ENCODE measurements at places on chromosomes 5 and 9. TPM values are rescaled to one million over a fixed set of nuclear protein-coding genes. Genes with fewer than 3 reads are reported as not detected.

DNA sequence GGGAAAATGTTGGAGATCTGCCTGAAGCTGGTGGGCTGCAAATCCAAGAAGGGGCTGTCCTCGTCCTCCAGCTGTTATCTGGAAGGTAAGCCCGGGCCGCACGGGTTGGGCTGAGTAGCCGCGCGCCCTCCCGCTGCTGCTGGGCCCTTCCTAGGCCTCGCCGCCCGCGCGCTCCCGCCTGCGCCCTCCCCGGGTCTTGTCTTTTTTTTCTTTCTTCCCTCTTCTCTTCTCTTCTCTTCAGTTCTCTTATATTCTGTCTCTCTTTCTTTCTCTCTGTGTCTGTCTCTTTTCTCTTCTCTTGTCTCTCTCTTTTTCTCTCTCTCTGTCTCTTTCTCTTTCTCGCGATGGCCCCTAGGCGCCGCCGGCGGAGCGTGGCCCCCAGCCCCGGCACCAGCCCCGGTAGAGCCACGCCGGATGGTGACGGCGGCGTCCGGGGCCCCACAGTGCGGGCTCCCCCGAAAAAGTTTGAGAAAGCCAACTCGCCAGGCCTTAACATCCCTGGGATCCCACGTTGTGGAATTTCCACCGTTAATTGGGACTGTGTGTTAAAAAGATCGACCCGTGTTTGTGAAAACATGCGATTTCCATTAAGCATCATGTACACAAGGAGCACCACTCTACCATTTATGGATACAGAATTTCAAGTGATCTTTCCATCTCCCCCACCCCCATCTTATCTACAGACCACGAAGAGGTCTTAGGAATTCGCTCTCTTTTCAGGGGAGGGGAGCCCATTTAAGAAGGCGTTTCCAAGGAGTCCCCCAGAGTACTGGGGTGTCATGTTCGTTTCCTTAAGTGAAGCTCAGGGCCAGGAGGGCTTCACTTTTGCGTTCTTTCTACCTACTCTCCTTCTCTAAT lies 616 bp downstream of the ABL1 start:
- DNase-seq, result peak; percentile 53

GRCh38 chr5:53386341-53386740 lies 94.1 kb upstream of the FST start:
- no peak for DNase-seq

Gene POLR3G
- total RNA-seq, result 1.3 TPM

Gene PCDHGA7
- total RNA-seq, result 1.0 TPM

All from mucosa of descending colon (tissue), 3 donors.